ENCODE measurements at places on chromosomes 4 and X. TPM values are rescaled to one million over a fixed set of nuclear protein-coding genes. Genes with fewer than 3 reads are reported as not detected.

Gene NALF2
- total RNA-seq = 3.6 TPM

Gene SOX3
- total RNA-seq = not detected

Gene ADGRA3
- total RNA-seq = 23.2 TPM

DNA sequence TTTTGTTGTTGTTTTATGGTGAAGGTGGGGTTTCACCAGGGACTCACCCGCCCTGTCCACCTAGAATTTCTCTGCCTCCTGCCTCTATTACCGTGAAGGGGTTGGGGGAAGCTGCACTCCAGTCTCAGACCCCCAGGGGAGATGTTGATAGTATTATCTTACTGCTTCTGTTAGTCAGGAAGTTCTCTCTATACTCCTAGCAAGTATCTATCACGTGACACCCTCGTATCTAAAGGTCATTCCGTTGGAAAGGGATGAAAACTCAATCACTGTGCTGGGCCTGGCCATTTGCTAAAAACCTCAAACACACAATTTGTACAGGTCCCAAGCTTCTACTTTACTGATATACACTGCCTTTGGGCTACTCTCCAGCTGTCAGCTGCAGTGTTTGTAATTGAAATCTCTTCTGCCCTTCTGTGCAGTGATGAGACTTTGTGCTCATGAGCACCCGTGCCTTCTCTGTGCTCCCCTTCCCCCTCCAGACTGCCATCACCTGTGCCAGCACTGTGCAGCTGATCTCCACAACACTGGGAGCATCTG is 188.5 kb upstream of the ANXA3 start:
- DNase-seq = no peak

Measured in kidney epithelial cell (primary cell).